Kasumi-1 (cell line): ENCODE measurements at places on chromosomes 3 and 15.

- DNase-seq, result no peak
Observed at GRCh38 chr3:111723293-111724215, 128.4 kb upstream of the ZBED2 start.

- DNase-seq, result no peak
Observed at GRCh38 chr3:13345284-13345683, 74.8 kb downstream of the NUP210 start.

GRCh38 chr3:151660885-151661284 is 72.8 kb upstream of the AADACL2 start:
- DNase-seq, result peak; percentile 5

GRCh38 chr15:44542596-44542995 is 5.6 kb downstream of the EIF3J start:
- no peak for DNase-seq

- no peak for DNase-seq
Observed at GRCh38 chr3:59867185-59868002, 817.6 kb upstream of the CFAP20DC start.

DNA sequence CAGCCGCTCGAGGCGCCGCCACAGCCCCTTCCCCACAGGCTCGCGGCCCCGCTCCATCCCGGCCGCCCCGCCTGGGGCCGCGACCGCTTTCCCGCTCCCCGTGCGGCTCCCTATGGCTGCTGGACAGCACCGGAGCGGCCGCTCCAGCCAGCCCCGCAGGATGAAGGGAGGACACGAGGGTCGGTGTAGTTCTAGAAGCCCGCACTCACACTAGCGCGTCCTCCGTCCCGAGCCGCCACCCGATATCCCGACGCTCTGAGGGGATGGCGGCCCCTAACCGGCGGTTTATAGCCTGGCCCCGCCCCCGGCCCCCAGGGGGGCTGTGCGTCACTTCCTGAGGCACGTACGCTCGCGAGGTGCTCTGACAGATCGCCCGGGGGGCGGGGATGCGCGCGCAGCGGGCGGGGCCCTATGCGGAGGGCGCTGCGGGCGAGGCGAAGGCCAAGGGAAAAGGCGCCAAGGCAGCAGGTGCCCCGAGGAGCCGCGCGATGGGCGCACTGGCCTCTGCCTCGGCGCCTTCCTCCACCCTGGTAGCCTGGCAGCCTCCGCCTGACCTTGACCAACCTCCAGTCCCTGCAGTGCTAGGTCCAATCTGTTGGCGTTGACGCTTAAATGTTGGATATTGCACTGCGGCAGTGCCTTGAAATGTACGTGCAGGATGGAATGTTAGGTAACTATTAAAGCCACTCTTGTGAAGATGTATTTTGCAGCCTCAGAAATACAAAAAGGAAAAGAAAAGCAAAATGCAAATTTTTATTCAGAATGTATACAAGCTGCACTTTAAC is at the start of gene TFRC:
TFRC (minus strand) TSS at position 257 of the 785 bp plus-strand sequence. CDS start 4,991 bp downstream, outside the sequence.
- peak; percentile 91 for DNase-seq

DNA sequence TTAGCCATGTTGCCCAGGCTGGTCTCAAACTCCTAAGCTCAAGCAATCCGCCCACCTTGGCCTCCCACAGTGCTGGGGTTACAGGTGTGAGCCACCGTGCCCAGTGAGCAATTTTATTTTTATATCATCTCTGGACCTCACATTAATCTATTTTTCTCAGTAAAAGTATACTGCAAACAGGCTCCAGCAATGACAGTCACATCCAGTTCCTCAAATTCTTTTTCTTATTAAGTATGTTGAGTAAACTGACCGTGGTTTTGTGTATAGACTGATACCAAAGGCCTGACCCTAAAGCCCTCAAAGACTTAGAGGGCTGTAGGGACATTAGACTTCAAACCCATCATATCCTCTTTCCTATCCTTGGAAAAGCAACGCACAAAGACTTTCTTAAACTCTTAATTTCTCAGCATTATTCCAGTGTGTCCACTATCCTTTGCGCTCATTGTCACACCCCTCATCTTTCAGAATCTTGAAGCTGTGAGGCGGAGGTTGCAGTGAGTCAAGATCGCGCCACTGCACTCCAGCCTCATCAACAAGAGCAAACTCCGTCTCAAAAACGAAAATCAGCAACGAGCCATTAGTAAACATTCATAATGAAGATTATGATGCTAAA is 2.0 kb downstream of the NGLY1 start:
- peak; percentile 16 for DNase-seq

- DNase-seq, result no peak
Observed at GRCh38 chr15:61558172-61559136, 329.4 kb upstream of the RORA start.

GRCh38 chr3:31546162-31546561 is 13.4 kb downstream of the STT3B start:
- no peak for DNase-seq

DNA sequence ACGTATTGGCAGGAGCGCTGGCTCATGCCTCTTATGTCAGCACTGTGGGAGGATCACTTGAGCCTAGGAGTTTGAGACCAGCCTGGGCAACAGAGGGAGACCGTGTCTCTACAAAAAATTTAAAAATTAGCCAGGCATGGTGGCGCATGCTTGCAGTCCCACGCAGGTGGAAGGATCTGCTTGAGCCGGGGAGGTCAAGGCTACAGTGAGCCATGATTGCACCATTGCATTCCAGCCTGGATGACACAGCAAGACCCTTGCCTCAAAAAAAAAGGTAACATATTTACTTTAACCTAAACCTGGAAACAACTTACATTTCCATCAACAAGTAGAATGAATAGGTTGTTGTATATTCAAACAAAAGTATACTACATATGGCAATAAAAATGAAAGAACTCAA is 78.1 kb downstream of the HERC2 start:
- no peak for DNase-seq

GRCh38 chr3:169454823-169455222 is 208.7 kb downstream of the MECOM start:
- DNase-seq, result no peak

DNA sequence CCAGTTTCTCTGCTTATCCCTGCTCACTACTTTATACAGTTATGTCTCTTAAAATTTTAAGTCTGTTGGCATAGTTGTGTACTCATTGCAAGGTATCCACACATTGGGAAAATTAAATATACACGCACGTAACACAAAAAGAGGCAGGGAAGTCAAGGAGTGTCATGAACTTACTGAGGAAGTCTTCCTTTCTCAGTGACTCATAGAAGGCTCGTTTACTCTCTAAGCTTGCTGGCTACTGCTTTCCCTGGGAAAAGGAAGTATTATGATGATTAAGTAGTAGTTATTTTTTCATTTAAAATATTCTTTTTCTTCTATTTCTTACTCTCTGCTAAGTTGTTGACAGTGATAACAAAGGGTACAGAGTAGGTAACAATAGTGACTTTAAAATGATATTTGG is 287.3 kb downstream of the UBE2E2 start:
- DNase-seq, result peak; percentile 38

DNA sequence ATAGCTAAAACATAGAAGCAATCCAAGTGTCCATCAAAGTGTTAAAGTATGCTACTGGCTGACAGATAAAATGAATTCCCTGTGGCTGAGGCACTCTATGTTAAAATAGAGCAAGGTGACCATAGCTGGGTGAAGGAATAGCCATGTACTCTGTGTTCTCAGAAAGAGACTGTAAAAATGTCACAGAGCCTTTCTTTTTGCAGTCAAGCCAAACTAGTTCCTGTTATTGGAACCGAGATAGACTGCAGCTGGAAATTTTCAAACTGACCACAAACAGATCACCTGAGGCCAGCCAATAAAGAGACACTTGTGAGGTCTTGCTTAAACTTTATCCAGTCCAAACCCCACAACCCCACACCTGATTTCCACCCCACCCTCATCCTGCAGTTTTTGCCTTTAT is 422.8 kb upstream of the NAALADL2 start:
- DNase-seq, result peak; percentile 35

DNA sequence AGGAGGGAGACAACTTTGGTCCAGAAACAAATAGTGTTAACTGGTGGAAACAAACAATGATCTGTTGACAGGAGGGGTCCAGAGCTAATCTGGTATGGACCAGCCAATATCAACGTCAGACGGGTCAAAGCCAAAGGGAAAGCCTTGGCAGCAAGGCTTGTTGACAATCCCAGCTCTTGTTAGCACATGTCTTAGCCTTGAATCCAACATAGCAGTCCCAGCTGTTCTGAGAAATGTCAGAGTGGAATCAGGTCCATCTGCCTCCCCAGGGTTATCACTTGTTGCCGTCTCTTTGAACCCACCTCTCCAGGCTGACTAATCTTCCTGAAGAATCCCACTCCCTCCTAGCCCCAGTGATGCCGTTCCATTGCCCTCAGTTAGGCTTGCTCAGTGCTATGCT is 404.6 kb upstream of the MCTP2 start:
- DNase-seq, result no peak

DNA sequence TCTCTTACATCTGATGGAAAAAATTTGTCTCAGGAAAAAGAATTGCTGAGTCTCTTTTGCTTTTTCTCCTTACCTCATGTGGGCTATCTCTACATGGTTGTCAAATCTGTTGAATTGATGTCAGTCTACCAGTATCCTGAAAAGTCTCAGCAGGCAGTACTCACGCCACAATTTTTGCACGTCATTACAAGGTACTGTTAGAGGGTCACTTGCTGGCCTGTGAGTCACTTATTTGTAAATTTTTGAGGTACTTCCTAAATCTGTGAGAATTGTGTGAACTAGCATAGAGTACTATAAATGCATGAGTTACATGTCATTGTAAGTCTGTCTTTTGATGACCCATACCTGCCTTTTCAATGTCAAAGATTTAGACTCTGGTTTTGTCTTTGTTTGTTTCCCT is 15.9 kb downstream of the HPS3 start:
- DNase-seq, result no peak

DNA sequence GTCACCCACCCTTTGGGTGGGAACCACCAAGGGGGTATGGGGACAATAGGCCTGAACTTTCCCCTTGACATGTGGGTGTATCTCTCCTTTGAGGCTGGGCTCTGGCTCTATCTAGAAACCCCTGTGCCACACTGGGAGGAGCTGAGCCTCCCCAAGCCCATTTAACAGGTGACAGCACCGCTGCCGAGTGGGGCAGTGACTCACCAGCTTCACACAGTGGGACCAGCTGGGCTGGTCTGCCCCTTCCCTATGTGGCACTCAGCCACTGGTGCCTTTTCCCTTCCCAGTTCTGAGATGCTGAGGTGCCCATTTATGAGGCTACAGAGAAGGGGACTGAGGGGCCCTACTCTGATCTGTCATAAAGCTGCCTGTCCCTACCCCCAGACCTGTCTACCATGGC is 5.1 kb downstream of the PSTPIP1 start:
- no peak for DNase-seq

DNA sequence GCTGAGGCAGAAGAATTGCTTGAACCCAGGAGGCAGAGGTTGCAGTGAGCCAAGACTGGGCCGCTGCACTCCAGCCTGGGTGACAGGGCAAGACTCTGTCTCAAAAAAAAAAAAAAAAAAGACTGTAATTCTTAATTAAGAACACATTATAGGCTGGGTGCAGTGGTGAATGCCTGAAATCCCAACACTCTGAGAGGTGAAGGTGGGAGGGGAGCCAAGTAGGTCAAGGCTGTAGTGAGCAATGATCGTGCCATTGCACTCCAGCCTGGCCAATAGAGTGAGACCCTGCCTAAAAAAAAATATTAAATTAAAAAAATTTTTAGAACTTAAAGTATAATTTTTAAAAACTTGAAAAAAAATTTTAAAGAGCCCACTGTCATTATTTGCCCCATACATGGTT is 13.4 kb upstream of the ARPIN start:
- DNase-seq, result no peak

DNA sequence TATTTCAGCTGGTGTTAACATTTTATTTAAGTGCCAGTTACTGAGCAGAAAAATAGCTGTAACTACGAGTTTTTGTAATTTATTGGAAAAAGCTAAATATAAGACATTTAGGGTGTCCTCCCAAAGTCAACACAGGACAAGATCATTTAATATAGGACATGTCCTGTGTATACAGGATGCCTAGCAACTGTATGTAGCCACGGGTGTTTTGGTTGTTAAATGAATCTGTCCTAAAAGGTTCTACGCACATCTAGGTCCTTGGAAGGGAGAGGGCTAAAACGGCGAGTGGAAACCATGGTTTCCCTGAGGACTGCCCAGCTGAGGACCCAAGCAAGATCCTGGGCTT is 565 bp upstream of the ZNF621 start:
- no peak for DNase-seq

GRCh38 chr3:169838511-169839030 is 25.9 kb upstream of the LRRC34 start:
- DNase-seq, result no peak

- DNase-seq, result peak; percentile 31
Observed at GRCh38 chr3:9930804-9931418, 2.7 kb upstream of the CRELD1 start.

- DNase-seq, result no peak
Observed at GRCh38 chr3:155420881-155421486, 127.5 kb upstream of the STRIT1 start.

- DNase-seq, result no peak
Observed at GRCh38 chr3:65490114-65490513, 548.6 kb downstream of the MAGI1 start.

GRCh38 chr3:13002398-13003124 is 70.7 kb downstream of the IQSEC1 start:
- no peak for DNase-seq

- DNase-seq, result no peak
Observed at GRCh38 chr3:10392244-10392643, 71.3 kb upstream of the SEC13 start.
